ENCODE measurements at places on chromosomes 11 and 22.

DNA sequence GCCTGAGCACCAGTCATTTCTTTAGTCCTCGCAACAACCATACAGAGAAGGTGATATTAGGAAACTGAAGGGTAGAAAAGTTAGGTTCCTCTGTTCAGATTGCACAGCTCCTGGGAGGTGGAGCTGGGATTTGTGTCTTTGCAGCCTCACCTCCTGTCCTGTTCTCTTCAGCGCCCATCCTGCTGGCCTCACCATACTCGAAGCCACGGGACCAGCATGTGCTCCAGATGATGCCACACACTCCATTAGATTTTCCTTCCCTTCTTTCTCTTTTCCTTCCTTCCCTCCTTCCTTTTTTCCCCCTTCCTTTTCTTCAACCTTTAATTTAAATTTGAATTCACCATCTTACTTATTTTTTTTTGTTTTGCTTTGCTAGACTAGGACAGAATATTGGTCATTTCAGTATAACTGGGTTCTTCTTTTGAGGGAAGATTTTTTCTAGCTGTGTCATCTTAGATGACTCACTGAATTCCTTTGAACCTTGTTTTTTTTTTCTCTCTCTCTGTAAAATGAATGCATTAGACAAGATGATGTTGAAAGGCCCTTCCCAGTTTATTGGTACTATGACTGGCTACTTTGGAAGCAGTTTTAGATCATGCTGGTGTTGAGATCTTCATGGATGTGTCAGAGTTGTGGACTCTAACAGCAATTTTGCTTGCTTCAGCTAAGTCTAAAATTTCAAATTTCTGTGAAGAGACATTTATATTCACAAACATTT is 662.5 kb upstream of the TENM4 start:
- DNase-seq: no peak

DNA sequence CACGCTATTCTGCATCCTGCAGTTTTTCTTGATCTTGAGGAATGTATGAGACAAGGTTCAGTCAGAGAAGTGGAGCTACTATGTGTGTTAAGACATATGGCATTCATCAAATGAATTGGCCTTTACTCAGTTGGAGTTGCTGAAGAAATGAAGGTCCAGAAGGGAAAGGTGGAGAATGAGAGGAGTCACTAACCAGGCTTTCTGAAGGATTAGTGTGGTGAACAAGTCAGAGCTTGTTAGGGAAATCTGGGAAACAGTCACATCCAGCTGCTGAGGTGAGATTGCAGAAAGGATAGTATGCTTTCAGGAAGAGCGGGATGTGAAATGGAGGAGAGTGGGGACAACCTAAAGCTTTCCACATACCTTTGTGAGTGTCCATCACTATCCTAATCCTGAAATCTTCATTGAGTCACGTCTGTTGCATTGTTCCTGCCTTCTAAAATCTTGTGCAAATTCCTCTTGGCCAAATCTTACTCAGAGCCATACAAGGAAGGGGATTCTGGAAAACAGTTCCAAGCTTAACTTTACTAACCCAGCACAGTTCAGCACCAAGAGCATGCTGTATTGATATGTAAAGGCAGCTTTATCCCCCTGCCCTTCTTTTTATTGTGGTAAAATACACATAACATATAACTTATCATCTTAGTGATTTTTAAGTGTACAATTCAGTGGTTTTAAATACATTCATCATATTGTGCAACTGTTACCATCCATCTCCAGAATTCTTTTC is 11.4 kb upstream of the PITPNB start:
- no peak for DNase-seq

DNA sequence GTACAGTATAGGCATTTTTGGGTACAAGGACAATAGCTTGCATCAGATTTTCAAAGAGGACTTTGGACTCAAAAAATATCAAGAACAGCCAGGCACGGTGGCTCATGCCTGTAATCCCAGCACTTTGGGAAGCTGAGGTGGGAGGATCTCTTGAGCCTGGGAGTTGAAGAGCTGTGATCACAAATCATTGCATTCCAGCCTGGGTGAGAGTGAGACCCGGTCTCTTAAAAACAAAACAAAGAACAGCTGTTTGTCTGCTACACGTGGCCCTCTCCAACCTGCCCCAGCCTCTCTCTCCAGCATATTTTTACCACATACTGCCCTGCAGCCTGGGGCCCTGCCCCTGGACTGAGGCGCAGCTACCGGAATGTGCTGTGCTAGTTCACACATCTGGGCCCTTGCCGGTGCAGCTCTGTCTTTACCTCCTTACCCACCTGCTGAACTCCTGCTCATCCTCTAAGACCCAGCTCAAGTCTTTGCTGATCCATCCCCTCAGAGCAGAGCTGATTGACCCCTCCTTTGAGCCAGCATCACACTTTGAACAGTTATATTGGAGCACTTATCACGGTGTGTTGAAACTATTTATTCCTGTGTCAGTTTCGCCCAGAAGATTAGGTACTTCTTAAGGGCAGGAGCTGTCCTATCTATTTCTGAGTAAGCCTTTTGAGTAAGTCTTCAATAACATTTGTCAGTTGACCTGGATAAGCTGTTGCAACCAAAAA is 29.4 kb downstream of the GRIK4 start:
- DNase-seq: no peak

GRCh38 chr11:20618083-20618482 is 18.7 kb downstream of the SLC6A5 start:
- no peak for DNase-seq

GRCh38 chr11:130380778-130381177 is 47.6 kb downstream of the ADAMTS8 start:
- DNase-seq: no peak

DNA sequence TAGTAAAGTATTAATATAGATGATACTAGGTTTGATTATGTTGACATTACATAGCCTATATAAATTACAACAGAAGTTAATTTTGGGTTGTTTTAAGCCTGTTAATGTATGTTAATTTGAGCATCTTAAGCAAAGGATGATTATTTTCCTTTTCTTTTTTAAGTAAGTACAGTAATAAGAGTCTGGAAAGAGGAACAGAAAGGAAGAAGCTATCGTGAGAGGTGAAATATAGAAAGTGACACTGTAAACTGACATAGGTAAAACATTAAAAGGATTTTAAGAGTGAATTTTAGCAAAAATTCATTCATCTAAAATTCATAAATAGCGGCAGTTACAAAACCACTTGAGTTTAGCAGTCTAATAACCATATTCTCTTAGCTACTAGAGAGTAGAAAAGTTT is 45.5 kb downstream of the FAR1 start:
- DNase-seq: no peak

GRCh38 chr22:20408891-20409290 is 14.9 kb downstream of the ZNF74 start:
- DNase-seq: no peak

DNA sequence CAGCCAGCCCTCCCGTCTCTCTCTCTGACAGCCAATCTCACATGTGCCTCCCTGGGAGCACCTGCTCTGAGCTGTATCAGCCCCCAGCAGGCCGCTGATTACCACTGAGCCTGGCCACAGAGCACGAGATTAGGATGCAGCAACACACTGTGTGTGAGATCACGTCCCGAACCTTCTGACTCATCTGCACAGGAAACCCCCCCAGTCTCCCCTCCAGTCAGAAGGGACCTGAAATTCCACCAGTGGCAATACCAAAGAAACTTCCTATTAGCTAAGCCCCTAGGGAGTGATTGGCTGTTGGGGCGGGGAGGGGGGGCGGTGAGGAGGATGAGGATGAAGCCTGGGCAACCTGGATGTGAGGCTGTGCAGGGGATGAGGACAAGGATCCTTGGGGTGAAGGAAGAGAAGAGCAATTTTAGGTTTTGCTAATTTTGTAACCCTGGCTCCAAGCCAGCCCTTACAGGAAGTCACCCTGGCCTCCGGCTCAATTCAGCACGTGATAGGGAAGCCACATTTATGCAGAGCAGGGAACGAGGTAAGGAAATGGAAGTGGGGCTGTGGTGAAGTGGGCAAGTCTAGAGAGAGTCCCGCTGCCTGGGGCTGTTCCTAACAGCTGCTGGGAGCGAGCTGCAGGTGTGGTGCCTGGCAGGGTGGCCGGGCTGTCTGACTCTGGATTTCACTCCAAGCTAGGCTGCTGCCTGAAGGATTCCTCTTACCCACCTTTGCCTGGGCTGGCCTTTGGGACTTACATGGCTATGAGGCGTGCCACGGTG is 1.9 kb downstream of the SLC43A3 start:
- peak; percentile 91 for DNase-seq

DNA sequence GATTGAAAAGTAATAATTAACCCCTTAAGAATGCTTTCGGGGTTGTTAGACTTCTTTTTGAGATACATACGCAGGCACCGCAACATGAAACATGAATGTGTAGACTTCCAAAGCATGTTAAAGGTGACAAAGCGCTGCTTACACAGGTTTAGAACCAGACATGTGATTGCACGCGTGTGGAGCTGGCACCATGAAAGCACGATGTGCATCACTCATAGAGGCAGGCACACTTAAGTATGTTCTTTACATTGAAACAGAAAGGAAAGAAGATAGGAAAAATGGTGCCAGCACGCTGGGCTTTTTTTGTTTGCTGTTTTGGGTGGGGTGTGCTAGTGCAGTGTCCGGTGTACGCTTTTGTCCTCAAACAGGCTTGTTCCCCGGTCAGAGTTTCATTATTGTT is 83.6 kb upstream of the PPARA start:
- no peak for DNase-seq

GRCh38 chr22:33271390-33272161 is 213.4 kb upstream of the SYN3 start:
- no peak for DNase-seq

- DNase-seq: no peak
Measured at GRCh38 chr11:26276798-26277424, 55.0 kb upstream of the ANO3 start.

DNA sequence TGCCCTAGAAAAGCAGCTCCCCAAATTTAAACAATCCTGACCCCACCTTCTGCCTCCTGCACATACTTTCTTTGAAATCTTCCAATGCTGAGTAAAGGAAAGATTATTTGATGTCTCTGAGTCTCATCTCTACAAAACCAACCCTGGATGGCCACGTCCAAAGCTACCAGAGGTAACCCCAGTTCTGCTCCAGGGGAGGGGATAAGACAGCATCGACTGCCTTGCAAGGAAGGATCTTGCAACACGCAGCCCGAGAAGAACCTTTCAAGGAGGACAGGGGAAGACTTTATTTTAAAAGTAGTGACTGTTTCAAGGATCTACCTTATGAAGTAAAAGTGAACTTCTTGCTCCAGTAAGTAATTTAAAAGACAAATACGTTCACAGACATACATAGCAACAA is 66.5 kb upstream of the TMEM45B start:
- no peak for DNase-seq

- no peak for DNase-seq
Measured at GRCh38 chr11:35389112-35389511, 30.2 kb downstream of the SLC1A2 start.

DNA sequence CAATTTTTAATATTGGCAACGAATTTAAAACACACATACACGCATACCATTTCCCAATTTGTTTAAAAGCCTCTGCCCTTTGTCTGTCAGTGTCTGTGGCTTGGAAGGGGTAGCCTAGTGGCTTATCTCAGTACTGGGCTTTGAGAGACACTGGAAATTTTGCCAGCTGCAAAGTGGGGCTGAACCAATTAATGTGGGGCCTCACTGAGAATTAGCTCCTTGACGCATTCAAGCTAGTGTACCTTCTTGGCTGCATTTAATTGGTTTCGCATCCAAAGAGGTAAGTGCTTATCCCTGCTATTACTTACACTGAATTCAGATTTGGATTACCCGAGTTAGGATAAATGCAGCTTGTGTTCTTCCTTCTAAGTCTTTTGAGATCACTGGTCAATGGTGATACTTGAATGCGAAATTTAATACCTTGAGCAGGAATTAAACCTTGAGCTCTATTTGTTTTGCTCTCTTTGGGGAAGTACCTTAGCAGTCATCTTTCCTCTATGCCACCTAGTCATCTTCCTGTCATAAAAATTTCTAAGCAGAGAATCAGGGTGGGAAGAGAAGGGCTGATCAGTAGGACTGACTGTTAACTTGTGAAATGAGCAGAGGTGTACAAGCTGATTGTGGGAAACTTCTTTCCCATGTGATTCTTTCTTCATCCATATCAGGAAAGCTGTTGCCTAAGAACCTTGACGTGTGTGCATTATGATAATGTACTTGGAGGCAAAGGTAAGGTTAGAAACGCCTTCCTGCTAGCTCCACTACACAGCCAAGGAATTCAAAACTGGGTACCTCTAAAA is 187.7 kb upstream of the E2F8 start:
- DNase-seq: no peak

GRCh38 chr11:30216534-30216933 is 14.3 kb upstream of the FSHB start:
- no peak for DNase-seq

- no peak for DNase-seq
Measured at GRCh38 chr22:36415415-36416168, 27.8 kb upstream of the MYH9 start.

DNA sequence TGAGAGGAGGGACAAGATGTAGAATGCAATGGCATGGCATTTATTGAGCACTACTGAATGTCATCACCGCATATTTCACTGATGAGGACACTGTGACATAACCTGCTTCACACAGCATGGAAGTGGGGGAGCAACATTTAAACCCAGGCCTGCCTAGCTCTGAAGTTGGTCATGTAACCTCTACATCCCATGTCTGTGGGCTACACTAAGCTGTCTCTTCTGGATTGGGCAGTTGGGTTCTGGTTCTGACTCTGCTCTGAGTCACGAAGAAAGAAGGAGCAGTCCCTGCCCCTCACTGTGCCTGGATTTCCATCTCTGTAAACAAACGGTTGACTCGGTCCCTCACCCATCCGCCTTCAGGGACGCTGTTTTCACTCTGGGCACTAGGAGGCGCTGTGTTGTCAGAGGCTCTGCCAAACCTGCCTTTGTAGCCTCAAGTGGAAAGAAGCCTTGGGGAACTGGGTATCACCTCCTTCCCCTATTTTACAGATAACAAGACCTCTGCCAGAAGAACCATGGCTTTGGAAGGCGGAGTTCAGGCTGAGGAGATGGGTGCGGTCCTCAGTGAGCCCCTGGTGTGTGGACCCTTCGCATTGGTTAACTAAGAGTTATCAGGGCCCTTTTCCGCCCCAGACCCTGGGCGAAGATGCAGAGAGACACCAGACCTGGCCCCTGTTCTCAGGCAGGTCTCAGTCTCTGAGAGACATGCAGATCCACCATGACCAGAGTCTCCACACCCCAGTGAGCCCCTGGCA is 12.7 kb upstream of the ARHGEF17 start:
- peak; percentile 76 for DNase-seq

GRCh38 chr11:128324051-128324481 is 263.3 kb downstream of the ETS1 start:
- DNase-seq: peak; percentile 57

Measured in activated naive CD4-positive, alpha-beta T cell treated with Interleukin-2 at 50 U/mL for 16 hours (primary cell).